Bronchial smooth muscle cell (primary cell): ENCODE measurements at places on chromosomes 5 and 9. TPM values are rescaled to one million over a fixed set of nuclear protein-coding genes. Genes with fewer than 3 reads are reported as not detected.

Gene LAMC3
- 0.09 TPM in 1 of 2 replicates, not detected in the other for total RNA-seq

Gene C5
- 3.9 and 5.7 TPM in 2 replicates for total RNA-seq

Gene IL31RA
- total RNA-seq: 0.63 and 0.77 TPM in 2 replicates

Gene AK8
- 0.26 and 0.47 TPM in 2 replicates for total RNA-seq

Gene KCNMB1
- total RNA-seq: not detected in 2 replicates

Gene CAMK2A
- 0.47 and 0.69 TPM in 2 replicates for total RNA-seq

Gene STKLD1
- 0.69 and 0.95 TPM in 2 replicates for total RNA-seq

Gene AJM1
- 0.95 and 1.5 TPM in 2 replicates for total RNA-seq
